ENCODE measurements at places on chromosomes 7 and 10. TPM values are rescaled to one million over a fixed set of nuclear protein-coding genes. Genes with fewer than 3 reads are reported as not detected.

GRCh38 chr10:48552946-48553564 lies 51.8 kb downstream of the ARHGAP22 start:
- DNase-seq: no peak

- no peak for DNase-seq
Measured at GRCh38 chr10:45096001-45096400, 95.3 kb downstream of the ZNF22 start.

- peak; percentile 74 for DNase-seq
Measured at GRCh38 chr7:121313220-121313792, 15.5 kb upstream of the WNT16 start.

DNA sequence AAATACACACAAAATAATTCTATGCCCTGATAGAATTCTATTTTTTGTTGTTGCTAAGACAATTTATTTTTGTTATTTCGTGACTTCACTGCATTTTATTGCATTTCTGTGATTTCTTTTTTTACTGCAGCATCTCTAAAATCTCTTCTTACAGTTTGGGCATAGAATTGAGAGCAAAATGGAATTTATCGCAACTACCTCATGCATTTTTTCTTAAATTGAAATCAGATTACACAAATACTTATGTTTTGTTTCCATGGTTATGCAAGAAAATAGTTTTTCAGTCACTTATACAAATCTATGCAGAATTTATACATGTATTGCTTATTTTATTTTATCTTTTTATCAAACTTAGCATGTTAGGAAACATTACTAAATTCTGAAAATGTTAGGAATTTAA lies 781.8 kb upstream of the LRRTM3 start:
- no peak for DNase-seq

GRCh38 chr7:139629392-139630082 lies 106.1 kb downstream of the CLEC2L start:
- no peak for DNase-seq

DNA sequence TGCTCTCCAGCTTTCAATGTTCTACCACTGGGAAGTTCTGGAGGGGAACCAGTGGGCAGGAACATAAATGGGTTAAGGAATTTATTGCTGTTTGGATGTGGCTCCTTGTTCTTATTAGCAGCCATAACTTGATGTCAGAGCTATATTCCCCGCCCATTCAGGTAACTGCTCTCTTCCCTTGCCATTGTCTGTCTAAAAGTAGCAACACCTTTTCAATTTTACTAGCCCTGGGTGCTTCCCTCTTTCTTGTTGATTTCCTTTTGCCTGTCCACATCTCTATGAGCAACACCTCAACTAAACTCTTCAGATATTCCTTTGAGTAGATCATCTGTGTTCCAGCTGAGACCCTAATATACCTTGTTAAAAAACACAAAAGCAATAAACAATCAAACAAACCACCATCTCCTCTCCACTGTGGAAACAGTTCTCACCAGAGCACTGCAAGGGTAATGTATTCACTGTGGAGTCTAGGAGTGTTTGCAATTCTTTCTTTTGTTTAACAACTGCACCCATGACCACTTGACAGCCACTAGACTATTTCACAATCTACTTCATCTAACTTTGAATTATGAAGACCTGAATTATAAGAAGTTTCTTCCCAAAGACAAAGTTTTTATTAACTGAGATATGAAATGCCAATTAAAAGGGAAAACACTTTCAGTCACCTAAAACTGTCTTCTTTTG lies 436.7 kb downstream of the IPMK start:
- DNase-seq: no peak

GRCh38 chr10:100368721-100369120 lies 21.7 kb downstream of the SCD start:
- DNase-seq: no peak

DNA sequence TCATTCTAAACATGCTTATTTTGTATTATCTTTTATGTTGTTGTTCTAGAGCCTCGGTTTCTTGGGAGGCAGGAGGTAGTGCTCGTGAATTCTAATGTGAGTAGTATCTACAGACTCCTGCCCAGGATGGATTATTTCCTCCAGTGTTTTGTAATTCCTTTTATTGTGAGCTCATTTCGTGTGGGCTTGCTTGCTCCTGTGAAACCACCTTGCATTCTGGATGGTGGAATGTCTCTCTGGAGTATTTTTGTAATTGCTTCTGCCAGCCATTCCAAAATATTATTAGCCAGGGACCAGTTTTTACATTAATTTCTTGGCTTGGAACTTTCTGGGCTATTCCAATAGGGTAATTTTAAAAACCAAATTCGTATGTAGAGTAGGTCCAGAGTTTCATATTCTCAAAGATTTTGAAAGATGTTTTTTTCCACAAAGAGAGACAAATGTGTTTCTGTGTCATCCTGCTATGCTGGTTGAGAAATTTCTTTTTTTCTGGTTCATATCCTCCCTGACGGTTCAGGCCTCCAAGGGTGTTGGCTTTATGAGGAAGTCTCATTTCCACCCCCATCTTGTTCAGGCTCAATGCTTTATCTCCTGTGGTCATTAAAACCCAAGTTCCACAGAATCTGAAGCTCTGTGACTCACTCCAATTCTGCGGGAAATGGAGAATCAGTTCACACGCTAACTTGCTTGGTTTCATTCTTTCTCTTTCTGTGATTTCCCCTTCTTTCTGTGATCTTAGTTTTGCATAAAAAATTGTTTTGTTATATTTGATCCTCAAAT lies 41.7 kb upstream of the CALD1 start:
- peak; percentile 3 for DNase-seq

DNA sequence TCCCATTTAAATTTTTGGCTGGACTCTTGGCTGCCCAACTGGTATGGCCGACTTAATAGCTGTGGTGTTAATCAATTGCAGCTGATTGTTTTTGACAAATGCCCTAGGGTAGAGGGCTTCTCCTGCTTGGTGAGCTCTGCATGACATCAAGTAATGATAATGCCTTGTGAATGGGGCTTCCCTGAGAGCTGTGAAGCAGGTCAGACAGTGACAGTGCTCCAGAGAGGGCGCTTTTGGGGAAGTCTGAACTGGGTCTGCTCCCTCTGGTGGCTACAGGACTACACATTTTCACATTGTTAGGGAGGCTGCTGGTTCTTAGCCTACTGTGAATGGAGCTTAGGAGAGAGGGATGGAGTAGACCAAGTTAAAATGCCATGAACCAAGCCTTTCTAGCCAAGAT lies 98.8 kb downstream of the SDK1 start:
- DNase-seq: peak; percentile 47

DNA sequence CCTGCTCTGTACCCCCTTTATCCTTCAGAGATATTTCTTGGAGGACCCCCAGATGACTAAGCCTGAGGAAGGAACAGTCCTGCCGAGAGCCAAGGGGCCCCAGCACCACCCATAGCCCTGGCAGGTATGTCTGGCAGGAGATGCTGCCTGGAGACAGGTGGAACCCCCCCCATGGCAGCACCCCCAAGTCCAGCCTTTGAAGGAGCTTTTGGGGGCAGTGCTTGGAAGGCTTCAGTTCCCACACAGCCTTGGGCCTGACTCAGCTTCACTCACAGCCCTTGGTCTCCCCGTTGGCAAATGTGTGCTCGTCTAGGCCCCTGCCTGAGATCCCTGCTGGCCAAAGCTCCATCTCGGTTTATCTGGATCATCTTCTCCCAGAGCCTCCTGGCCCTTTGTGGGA lies 23.0 kb upstream of the PCBD1 start:
- no peak for DNase-seq

- peak; percentile 7 for DNase-seq
Measured at GRCh38 chr10:102814873-102815661, 22.1 kb downstream of the CYP17A1 start.

DNA sequence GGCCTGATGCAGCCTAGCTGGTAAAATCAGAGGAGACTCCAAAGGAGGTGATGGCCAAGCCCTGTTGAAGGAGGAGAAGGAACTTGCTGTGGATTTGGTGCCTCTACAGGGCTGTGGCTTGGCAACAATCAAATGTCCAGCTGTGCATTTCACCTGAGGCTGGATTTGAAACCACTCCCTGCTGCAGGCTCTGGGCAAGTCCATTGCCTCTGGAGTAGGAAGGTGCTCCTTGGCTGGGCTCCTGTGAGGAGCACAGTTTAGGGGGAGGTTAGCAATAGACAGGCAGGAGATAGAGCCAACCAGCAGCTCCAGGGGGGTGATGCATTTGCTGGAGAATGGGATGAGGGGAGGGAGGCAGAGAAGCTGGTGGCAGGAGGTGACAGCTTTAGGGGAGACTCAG lies 26.5 kb downstream of the CDH23 start:
- no peak for DNase-seq

DNA sequence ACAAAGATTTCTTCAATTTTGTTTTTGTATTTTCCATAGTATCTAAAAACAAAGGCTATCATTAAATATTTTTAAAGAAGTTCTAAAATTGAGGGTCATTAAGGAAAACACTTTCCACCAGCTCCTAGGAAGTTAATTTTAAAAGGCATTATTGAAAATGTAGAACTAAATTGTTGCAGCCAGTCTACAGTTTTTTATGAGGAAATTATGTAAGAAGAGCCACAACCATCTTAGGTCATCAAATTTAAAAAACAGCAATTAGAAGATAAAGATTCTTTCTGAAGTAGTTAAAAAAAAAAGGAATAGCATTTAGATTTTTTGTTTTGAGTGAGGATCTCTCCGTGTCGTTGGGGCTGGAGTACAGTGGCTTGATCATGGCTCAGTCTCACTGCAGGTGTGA lies 161.7 kb downstream of the NRBF2 start:
- no peak for DNase-seq

The NPFFR1 gene
- not detected for total RNA-seq

The CLDN4 gene
- 0.28 TPM for total RNA-seq

The CUEDC2 gene
- 64.5 TPM for total RNA-seq

The LIPF gene
- not detected for total RNA-seq

The VWA2 gene
- total RNA-seq: not detected
